Omental fat pad (tissue), 4 donors: ENCODE measurements at places on chromosomes 1 and 21.

DNA sequence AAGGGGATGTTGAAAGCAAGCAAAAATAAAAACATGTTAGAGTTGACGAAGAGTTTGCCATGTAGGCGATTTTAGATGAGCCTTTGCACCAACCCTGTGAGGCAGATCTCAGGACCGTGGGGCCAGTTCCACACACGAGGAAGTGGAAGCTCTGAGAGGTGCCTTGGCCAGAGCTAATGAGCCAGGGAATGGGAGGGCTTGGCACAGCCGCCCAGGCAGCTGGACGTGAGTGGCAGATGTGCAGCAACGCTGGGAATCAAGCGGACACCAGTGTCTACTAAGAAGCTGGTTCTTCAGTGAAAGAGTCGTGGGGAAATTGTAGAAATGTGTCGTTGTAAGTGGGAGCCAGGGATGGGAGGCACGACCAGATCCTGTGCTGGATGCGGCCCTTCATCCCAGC lies 58.9 kb upstream of the COL6A1 start:
- no peak for DNase-seq

GRCh38 chr1:236343246-236343870 lies 50.7 kb upstream of the EDARADD start:
- no peak for DNase-seq

DNA sequence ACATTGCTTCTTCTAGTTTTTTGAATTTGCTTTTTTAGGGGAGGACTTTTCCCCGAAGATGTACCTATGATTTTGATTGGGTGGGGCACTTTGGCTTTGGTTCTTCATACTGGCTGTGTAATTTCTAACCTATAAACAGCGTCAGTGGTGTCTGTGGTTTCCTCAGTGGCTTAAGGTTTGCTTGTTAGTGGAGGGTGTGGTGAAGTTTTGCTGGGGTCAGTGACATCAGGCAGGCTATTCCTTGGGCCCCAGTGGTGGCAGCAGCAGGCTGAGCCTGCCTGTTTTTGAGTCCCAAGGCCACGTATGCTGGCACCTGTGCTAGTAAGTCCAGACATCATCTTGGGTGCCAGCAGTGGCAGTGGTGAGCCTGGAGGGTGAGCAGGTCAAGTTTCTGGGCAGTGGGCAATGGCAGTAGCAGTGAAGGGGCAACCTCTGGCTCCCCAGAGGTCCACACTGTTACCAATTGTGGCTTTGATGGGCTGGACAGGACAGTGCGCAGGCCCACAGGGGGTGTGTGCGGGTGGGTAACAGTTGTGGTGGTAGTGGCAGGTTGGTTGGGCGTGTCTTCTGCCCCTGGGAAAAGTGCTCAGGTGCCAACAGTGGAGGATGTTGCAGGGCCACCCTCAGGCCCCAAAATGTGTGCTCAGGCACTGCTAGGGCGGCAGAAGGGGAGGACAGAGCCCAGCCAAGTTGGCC lies 54.9 kb upstream of the B3GALT2 start:
- no peak for DNase-seq

- no peak for DNase-seq
Measured at GRCh38 chr1:211017075-211017718, 116.8 kb downstream of the KCNH1 start.

GRCh38 chr1:8858112-8858668 lies 20.3 kb downstream of the ENO1 start:
- DNase-seq: no peak

GRCh38 chr1:162087574-162087973 lies 18.1 kb downstream of the NOS1AP start:
- DNase-seq: no peak

- DNase-seq: no peak
Measured at GRCh38 chr21:31235671-31236450, 108.2 kb downstream of the TIAM1 start.

- no peak for DNase-seq
Measured at GRCh38 chr1:47399138-47399845, 16.8 kb upstream of the FOXE3 start.

GRCh38 chr1:84877592-84877991 lies 15.4 kb downstream of the LPAR3 start:
- no peak for DNase-seq

DNA sequence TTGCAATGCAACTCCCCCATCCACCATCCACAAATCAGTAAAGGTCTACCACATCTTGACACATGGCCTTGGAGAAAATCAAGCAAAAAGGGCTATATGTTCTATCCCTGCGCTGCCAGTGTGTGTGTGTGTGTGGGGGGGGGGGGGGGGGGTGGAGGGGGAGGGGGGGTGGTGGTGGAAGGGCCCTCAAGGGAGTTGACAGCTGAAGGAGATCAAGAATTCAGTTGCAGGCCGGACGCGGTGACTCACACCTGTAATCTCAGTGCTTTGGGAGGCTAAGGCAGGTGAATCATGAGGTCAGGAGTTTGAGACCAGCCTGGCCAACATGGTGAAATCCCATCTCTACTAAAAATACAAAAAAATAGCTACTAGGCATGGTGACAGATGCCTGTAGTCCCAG lies 37.6 kb upstream of the CLIC4 start:
- no peak for DNase-seq

GRCh38 chr1:167893798-167894197 lies 20.1 kb downstream of the ADCY10 start:
- DNase-seq: no peak

- DNase-seq: no peak
Measured at GRCh38 chr1:35659589-35659988, 18.3 kb upstream of the PSMB2 start.

DNA sequence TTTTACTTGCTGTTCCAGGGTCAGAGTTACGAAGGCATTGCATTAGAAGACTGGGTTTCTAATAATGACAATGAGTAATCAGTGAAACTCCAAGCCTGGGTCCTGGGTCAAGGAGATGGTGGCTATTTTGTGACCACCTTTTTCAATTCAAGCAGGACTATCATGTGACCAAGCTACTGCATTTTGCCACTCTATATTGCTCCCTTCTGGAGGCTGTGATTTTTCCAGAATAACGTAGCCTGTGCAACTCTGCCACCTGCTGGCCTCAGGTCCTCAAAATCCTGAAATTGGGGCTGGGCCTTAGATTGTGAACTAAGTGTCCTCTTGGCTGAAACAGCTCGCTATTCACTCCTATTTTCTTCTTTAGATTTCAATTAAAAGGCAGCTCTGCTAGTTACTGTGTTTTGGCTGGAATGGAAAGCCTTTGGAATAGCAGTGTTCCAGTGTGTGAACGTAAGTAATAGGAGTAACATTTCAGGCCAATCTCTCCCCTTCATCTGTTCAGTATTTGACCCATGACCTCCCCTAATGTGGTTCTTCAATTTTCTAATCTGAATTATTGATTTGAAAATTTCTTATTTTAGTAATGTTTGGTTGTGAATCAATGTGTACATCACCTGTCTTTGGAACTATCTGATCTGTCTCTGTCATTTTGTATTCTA lies 52.9 kb upstream of the CD46 start:
- no peak for DNase-seq

DNA sequence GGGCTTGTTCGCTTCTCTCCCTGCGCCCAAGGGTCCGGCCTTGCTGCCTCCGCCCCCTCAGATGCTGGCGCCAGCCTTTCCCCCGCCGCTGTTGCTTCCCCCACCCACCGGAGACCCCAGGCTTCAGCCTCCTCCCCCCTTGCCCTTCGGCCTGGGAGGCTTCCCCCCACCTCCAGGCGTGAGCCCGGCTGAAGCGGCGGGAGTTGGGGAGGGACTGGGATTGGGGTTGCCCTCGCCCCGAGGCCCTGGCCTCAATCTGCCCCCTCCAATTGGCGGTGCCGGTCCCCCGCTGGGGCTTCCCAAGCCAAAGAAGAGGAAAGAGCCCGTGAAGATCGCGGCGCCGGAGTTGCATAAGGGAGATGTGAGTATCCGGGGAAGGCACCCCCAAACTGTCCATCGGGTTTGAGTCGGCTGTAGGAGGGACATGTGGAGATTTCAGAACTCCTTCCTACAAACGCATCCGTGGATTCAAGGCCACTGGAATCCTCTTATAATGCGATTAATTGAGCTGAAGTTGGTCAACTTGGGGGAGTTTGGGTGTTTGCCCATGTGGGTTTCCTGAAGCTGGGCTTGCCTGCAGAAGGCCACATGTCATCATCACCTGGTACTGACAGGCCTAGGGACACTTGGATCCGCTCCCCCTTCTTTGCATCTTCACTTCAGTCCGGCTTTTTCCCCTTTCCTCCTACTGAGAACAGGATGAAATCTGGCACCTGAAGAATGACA lies 707 bp downstream of the PRCC start:
- no peak for DNase-seq

- no peak for DNase-seq
Measured at GRCh38 chr1:234533034-234533891, 54.3 kb upstream of the TARBP1 start.

DNA sequence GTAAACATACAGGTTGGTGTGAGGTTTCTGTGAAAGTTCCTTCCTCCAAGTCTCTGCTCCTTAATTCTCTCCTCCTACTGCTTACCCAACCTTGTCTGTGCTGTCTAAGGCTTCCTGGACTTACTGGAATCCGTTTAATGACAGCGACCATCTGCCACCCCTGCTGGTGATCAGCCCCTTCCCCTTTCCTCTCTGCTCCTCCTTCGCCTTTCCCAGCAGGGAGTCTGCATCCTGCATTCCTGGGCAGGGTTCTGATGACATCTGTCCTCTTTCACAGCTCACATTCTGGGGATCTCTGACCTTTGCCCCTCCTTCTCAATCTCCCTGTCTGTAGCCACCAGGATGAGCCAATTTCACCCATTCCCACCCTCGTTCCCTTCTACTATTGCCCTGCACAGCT lies 66.5 kb downstream of the KIRREL1 start:
- no peak for DNase-seq

DNA sequence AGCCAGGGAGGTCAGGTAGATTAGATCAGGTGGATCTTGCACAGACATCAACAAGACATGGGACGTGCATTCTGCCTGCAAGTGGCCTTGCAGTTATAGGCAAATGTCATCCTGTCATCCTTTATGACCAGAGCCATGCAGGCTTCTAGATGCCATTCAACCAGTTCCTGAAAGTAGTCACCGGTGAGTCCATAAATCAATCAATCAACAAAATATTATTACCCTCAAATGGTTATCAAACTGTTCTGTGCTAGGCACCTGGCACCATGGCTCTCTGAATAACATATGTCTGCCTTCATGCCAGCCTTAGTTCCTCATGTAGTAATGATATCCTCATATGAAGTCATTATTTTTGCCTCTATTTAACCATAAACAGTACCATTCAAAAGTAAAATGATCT lies 146.9 kb downstream of the TOMM20 start:
- no peak for DNase-seq

DNA sequence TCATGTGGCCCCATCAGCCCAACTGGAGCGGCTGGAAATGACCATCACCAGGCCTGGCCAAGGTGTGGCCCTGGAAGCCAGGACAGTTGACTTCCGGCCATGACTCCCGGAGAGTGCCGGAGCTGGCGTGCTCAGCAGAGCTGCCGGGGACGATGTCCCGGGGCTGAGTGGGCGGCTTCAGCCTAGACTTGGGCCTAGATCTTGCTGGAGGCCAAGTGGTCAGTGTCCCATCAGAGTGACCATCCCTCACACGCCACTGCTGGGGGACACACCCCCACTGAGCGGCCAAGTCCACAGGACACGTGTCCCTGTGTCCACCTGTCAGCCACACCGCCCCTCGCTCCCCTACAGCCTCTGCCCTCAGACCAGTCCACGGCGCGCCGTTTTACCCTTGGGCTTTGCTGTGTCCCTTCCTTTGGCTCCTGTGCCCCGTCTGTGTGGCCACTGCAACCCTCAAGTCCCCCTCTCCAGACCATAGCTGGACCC lies 4.0 kb downstream of the FAAP20 start:
- no peak for DNase-seq

DNA sequence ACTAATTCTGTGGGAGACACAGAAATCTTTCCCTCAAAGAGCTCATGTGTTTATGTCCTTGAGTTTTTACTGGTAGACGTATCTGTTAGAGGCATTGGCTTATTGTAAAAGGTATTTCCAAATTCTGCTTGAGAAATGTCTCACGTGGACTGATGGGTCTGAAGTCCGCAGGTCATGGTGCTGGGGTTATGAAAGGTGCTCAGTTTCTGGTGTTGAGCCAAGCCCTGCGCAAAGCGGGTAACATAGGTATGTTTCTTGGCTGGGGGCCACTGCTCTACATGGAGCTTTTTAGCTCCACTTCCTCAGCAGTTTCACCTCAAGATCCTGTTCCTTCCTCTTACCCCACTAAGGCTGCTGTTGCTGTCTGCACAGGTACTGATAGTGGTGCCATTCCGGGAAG lies 10.8 kb downstream of the UTP25 start:
- no peak for DNase-seq

DNA sequence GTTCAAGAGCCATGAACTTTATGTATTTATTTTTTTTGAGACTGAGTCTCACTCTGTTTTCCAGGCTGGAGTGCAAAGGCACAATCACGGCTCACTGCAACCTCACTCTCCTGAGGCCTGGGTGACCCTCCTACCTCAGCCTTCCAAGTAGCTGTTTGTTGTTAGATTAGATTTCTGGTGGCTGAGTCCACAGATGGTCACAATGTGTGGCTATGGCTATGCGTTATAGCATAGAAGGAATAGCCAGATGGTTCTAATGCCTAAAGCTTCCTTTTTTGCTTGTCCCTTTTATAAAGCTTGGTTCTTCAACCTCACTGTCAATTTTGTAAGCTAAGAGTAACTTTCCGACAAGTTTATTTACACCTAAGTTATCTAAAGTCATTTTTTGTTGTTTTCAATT lies 62.3 kb upstream of the FMN2 start:
- no peak for DNase-seq

GRCh38 chr1:183033205-183033604 lies 10.0 kb downstream of the LAMC1 start:
- no peak for DNase-seq

DNA sequence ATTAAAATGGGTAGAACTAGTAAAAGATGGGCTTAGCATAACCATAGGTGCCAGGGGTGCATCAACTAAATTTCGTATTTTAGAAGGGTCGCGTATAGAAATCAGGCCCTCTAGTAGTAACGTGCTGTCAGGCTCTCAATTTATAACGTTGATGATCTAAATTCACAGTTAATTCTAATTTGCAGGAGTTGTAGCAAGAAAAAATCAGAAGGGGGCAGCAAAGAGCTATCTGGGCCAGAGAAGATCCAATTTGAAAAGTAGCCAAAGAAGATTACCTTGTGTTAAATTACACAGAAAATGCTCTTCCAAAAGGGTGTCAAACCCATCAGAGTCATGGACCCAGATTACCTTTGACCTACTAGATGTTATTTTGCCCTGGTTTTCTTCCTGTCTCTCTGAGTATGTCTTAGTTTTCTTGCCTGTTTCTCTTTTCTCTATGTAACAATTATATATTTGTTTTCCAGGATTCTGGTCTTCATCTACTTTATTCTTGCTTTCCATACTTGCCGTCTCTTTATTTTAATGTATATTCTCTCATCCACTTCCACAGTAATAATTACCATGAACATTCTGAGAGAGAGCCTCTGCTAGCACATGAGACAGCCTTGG lies 1030.9 kb downstream of the AMY1C start:
- DNase-seq: no peak

- no peak for DNase-seq
Measured at GRCh38 chr1:220012259-220012658, 34.0 kb downstream of the EPRS1 start.

GRCh38 chr1:220879076-220879508 lies at the start of gene HLX:
HLX (plus strand) TSS chr1:220879443; CDS start chr1:220879858, 415 bp downstream.
- no peak for DNase-seq

GRCh38 chr1:172003766-172004530 lies 162.7 kb downstream of the DNM3 start:
- no peak for DNase-seq
